ENCODE measurements at places on chromosomes 3 and 15. TPM values are rescaled to one million over a fixed set of nuclear protein-coding genes. Genes with fewer than 3 reads are reported as not detected.

RASGRP1 gene
- not detected for total RNA-seq

SLC12A1 gene
- not detected for total RNA-seq

DNA sequence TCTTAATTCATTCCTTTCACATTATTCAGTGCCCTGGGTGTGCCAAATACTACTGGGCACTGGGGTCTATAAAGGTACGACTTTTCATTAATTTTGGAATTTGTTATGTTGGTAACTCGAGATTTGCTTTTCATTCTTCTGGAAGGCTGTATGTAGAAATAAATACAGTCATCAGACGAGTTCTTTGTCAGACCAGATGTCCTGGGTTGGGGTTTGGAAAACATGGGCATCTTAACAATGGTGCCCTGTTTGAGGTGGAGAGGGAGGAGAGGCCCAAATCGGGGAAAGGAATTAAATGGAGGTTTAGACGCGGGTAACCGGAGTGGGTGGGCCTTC is 662 bp upstream of the GLCE start:
- H3K36me3 ChIP-seq: peaks cover 3% of the 10 kb centered on the region
- no peak overlapping the region for H3K27ac ChIP-seq
- H3K27me3 ChIP-seq: no peaks in the 10 kb centered on the region
- peak overlapping the region; percentile 80 for H3K4me3 ChIP-seq
- DNase-seq: no peak
- H3K4me1 ChIP-seq: peaks cover 18% of the 10 kb centered on the region

DNA sequence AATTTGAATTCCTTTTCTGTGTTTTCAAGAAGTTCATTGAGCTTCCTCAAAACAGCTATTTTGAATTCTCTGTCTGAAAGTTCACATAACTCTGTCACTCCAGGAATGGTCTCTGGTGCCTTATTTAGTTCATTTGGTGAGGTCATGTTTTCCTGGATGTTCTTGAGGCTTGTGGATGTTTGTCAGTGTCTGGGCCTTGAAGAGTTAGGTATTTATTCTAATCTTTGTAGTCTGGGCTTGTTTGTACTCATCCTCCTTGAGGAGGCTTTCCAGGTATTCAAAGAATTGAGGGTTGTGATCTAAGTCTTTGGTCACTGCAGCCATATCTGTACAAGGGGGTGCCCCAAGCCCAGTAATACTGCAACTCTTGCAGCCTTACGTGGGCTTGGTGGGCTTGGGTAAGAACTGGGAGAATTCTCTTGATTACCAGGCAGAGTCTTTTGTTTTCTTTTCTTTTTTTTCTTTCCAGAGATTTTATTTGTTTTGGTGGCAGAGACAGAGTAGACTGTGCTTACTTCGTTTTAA is 19.3 kb upstream of the CCNDBP1 start:
- H3K4me1 ChIP-seq: no peaks in the 10 kb centered on the region
- no peak overlapping the region for H3K27ac ChIP-seq
- no peak overlapping the region for H3K4me3 ChIP-seq
- no peak for DNase-seq

DNA sequence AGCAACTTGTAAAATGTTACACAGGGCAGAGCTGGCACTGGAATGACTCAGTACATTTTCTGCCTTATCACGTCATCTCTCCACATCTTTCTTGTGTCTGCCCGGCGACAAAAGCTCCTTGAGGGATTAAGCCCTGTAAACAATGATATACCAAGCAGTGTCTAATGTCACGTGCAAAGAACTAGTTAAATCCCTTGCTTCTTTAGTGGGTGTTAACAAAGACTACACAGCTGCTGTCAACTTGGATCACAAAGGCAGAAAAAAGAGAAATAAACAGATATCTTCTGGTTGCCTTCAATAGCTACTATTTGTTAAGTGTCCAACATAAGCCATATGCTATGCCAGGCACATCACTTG is 48.1 kb upstream of the FRMD4B start:
- peak; percentile 47 for DNase-seq
- H3K27me3 ChIP-seq: no peaks in the 10 kb centered on the region
- H3K36me3 ChIP-seq: no peaks in the 10 kb centered on the region
- H3K27ac ChIP-seq: peak overlapping the region; percentile 35

- DNase-seq: no peak
- H3K27me3 ChIP-seq: no peaks in the 10 kb centered on the region
- H3K4me3 ChIP-seq: no peak overlapping the region
- 0 out of 2 replicates have a peak, but pooled peaks cover 5% of the 10 kb centered on the region for H3K4me1 ChIP-seq
These were observed 119.5 kb upstream of the SPATA12 start for GRCh38 chr3:56940976-56941375.

DNA sequence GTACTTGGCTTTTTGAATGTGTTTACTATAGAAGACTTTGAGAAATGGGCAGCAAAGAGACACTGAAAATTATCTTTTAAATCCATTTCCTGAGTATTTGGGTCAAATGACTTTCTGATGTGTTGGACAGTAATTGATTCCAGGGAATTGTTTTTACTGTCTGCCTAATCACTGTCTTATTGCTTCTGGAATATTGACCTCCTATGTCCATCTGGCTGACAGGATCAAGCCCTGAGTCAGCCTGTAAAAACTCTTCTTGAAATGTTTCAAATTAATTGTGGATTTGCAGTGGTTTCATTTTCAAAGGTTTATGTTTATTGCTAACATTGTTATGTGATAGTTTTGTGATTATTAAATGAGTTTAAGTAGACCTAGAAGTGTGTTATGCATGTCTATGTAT is 50.6 kb upstream of the MLF1 start:
- H3K36me3 ChIP-seq: no peaks in the 10 kb centered on the region
- no peaks in the 10 kb centered on the region for H3K4me1 ChIP-seq
- DNase-seq: no peak
- H3K27ac ChIP-seq: no peak overlapping the region

DNA sequence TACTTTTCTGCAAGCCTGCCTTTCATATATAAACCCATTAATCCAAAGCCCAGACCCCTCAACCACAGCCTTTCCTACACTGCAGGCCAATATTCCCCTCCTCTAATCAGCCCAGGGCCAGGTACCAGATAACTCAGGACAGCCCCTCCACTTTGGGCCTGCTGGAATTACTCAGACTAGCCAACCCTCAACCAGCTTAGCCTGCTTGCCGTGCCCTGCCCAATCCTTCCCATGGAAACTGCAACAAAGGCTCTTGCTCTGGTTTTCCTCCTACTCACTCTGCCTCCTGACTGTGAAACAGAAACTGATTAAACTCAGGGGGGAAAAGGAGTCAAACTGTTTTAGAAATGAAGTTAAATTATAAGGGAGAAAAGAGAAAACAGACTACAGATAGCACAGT is 248.1 kb downstream of the KLF13 start:
- H3K4me1 ChIP-seq: no peaks in the 10 kb centered on the region
- H3K27ac ChIP-seq: no peak overlapping the region
- no peaks in the 10 kb centered on the region for H3K36me3 ChIP-seq
- H3K27me3 ChIP-seq: peaks cover 19% of the 10 kb centered on the region
- peak; percentile 22 for DNase-seq

DNA sequence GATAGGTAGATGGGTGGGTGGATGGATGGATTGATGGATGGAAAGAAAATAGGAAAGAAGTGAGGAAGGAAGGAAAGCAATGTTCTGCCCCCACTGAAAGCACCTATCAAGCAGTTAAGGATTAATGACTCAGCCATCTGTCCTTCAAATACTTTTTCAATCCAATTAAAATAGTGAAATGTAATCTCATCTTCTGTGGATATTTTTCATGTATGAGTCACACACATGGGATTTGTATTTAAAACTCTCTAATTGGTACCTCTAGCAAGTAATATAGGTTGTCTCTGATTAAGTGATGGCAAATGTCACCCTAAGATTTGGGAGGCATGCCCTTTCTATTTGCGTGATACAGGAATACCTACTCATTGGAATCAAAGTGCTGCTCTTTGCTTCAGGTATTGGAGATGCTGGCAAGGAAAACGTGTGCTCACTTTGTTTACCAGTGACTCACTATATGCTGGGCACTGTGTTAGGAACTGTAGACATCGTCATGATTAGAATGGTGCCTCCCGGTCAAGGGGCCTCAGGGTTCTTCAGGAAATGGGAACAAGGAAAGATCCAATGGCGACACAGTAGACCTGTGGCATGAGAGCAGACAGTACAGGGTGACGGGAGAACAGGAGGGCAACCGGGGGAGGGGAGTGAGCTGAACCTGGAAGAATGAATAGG is 230.1 kb downstream of the CLSTN2 start:
- H3K36me3 ChIP-seq: no peaks in the 10 kb centered on the region
- no peak overlapping the region for H3K27ac ChIP-seq
- DNase-seq: no peak
- H3K27me3 ChIP-seq: no peaks in the 10 kb centered on the region
- H3K4me3 ChIP-seq: no peak overlapping the region

DNA sequence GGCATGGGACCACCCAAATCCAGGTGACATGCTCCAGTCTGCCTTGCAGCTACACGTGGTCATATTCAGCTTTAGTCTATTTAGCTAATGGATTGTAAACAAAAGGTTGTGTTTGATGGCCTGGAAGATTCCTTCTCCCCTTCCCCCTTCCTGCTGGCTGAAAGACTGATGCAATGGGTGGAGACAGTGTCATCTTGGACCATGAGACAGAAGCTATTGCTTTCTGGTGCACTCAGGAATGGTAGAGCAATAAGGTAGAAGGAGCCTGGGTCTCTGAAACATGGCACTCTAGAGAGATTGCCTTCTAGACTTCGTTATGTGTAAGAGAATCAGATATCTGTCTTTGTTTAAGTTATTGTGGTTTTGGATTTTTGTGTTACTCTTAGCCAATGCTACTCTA is 25.7 kb upstream of the PTX3 start:
- H3K4me3 ChIP-seq: no peak overlapping the region
- no peaks in the 10 kb centered on the region for H3K27me3 ChIP-seq
- no peak overlapping the region for H3K27ac ChIP-seq
- no peak for DNase-seq
- no peaks in the 10 kb centered on the region for H3K4me1 ChIP-seq

GRCh38 chr15:72169236-72169920 is 28.2 kb downstream of the GRAMD2A start:
- no peaks in the 10 kb centered on the region for H3K4me1 ChIP-seq
- H3K27me3 ChIP-seq: no peaks in the 10 kb centered on the region
- DNase-seq: no peak
- no peaks in the 10 kb centered on the region for H3K36me3 ChIP-seq
- no peak overlapping the region for H3K27ac ChIP-seq

GRCh38 chr3:184300378-184300720 is 1.3 kb downstream of the PSMD2 start:
- H3K27ac ChIP-seq: peak overlapping the region; percentile 50
- H3K36me3 ChIP-seq: peaks cover 63% of the 10 kb centered on the region
- DNase-seq: no peak

DNA sequence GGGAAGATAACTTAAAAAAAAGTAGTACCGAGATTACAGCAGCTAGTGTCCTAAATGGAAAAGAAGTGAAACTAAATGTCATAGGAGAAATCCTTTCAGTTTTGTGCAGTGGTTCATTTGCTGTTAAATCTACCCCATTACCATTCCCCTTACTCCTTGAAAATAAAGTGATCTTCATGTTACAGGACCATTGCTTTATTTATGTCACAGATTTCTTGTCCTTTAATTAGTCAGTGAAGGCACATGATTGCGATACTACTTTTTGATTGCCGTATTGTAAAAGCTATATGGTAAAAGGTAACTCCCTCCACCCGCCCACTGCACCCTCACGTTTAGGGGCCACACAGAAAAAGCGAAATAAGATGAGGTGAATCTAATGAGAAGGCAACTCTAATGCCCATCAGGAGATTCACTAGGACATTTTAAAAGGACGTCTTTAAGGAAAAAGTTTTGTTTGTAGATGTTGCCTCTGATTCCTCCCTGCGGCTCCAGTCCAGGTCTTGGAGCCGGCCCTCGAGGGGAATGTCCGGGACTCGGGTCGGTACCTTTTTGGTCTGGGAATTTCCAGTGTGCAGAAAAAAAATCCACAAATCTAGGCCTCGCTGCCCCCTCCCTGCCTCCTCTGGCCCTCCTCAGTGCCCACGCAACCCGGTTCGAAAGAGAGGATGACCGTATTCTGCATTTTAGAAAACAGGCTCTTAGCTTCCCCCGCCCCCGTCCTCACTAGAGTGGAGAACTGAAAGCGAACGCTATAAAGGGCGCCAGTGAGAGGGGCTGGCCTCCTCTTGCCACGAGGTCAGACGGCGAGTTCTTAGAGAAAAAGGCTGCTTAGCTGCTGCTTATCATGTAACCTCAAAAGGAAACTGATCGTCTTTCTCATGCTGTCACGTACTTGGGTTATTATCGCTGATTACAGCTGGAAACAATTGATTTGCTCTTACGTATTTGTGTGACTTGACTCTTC is 21.8 kb upstream of the NFKBIZ start:
- H3K27me3 ChIP-seq: no peaks in the 10 kb centered on the region
- H3K4me3 ChIP-seq: peak overlapping the region; percentile 43
- H3K36me3 ChIP-seq: no peaks in the 10 kb centered on the region

DNA sequence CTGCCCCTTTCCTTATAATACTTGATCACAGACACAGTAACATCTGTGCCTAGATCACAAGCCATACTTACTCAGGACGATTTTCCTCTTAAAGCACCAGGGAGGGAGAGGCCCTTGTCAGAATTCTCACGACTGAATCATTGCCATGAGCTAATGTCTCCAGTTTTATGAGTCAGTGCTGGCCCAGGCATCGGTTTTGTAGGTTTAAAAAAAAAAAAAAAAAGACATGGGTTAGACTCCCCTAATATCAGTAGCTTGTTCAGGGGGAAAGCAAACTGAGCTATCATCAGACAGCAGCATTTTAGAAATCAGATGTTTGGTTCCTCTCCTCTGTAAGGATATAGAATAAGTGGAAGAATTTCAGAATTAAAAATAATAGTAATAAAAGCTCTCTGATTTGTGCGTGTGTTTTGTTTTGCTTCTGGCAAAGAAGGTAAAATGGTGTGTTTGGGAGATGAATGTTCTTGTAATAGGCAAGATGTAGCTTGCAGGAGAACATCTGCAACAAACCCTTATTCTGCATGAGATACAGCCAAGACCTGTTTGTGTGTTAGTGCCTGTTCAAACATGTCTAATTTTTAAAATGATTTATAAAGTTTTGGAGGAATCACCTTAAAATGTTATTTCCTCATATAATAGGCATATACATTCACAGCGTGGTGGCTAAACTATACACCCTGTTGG is 193.6 kb downstream of the TP63 start:
- H3K4me3 ChIP-seq: no peak overlapping the region
- H3K36me3 ChIP-seq: no peaks in the 10 kb centered on the region
- H3K4me1 ChIP-seq: peaks cover 12% of the 10 kb centered on the region
- no peak overlapping the region for H3K27ac ChIP-seq
- DNase-seq: no peak
